Stimulated activated CD4-positive, alpha-beta T cell treated with anti-CD3 and anti-CD28 coated beads, TNF-alpha, amount 100 ng/mL, for 4 hours (primary cell): ENCODE measurements at places on chromosomes 11 and 22.

DNA sequence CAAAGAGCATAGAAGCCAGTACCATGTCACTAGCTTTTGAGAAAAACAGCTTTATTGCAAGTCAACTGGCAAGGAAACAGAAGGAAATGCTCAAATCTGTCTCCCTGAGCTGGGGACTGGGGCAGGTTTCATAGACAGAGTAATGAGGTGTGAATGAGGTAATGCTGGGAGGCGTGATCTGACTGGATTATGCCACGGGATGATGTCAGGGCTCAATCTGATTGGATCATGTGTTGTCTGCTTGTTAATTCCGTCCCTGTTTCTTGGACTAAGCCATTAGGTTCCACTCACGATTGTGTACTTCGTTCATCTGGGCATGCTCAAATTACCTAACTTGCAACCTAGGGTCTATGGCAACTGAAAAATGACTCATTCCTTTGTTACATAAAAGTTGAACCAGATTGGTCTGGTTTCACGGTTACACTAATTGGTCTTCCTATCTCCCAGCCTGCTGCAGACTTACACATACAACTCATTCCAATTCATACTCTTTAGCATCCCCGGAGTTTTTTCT is 20.2 kb upstream of the OR10A5 start:
- DNase-seq = no peak

GRCh38 chr11:119433358-119433725 is 10.4 kb upstream of the THY1 start:
- no peak for DNase-seq

GRCh38 chr11:46456269-46457001 is 64.9 kb upstream of the CHRM4 start:
- DNase-seq = no peak

- no peak for DNase-seq
These were observed 192.2 kb downstream of the ST3GAL4 start for GRCh38 chr11:126547691-126548090.

DNA sequence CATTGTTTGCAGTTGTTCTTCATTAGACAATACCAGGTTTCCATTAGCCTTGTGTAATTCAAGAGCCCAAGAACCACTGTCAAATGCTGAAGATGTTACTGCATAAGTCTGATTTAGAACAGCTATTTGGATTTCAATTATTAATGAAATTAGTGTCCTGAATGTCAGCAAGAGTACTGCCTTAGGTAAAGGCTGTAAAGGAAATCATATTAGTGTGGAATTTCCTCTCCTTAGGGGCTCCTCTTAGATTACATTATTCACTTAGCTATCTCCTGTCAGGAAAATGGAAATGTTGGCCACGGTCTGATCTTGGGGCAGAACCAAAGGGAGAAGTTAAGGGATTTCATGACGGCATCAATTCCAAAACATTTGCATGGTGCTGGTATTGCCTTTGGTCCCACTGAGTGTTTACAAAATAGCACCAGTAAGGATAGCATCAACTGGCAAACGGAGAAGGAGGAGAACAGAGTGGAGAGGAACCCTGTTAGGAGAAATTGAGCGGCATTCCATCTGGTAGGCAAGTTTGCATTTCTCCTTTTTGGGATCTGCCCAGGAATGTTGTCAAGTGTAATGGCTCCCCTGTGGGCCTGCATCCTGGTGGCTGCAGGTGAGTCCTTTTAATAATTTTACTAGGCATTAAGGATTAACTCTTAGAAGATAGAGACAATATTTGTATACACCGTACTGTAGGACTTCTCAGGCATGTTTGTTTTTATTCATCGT is at the start of gene HTR3B:
Gene HTR3B, plus strand, starts transcription at position 418 of the 723 bp plus-strand sequence. Its CDS starts 138 bp downstream, at position 556.
- DNase-seq = no peak

DNA sequence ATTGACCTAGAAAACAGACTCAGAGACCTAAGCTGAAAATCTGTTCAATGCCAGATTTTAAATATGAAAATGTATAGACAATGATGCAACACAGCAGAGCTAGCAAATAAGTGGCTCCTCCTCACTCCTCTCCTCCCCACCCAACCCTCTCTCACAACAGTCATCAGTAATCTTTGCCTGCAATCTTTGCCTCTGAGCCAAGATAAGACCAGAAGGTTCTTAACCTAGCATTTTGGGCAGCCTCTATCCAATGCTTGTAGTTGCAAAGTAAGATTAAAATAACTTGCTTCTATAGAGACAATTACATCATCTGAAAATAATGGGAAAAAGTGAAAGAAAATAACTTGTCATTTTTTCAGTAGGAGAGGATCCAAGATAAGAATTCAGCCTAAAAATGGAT is 117.3 kb downstream of the PARVA start:
- DNase-seq = no peak

GRCh38 chr11:69483691-69484426 is 2.4 kb downstream of the LINC01488 start:
- DNase-seq = no peak

GRCh38 chr11:73894725-73895335 is 18.0 kb downstream of the PAAF1 start:
- DNase-seq = no peak

GRCh38 chr11:127651888-127652221 is 651.3 kb upstream of the KIRREL3 start:
- no peak for DNase-seq

DNA sequence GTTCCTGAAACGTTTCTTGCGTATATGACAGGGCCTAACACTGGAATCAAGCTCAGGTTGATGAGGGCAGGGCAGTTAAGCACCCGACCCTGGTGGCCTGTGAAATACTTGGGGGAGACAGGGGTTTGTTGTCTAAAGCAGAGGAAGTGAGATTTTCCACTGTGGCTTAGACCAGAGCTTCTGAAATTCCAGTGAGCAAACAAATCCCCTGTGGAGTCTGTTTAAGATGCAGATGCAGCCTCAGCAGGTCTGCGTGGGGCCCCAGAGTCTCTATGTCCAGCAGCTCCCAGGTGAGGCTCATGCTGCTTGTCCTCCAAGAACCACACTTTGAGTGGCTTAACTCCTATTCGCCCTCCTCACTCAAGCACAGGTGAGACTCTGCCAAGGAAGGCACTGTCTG is 39.1 kb upstream of the PRAME start:
- no peak for DNase-seq

- no peak for DNase-seq
These were observed 35.0 kb downstream of the TPST2 start for GRCh38 chr22:26554956-26555355.

DNA sequence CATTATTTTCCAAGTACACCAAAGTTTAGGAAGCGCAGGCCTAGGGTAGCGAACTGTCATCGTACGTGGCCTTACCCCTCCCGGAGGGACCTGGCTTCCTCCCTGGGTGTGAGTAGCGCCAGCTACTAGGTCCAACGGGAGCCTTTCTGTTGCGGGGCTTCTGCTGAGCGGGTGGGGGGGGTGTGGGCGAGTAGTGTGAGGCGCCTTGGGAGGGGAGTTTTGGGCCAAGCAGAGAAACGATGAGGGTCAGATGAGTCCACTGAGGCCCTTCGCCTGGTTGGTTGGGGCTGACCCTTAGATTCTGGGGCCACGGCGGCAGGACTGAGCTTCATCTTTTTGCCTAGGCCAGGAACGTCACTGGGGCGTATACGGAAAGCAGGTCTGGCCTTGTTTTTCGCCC is 868 bp downstream of the TEF start:
- DNase-seq = no peak

- DNase-seq = no peak
These were observed 107.9 kb downstream of the ARHGAP8 start for GRCh38 chr22:44860311-44860710.
